ENCODE measurements at places on chromosomes 6 and 20.

DNA sequence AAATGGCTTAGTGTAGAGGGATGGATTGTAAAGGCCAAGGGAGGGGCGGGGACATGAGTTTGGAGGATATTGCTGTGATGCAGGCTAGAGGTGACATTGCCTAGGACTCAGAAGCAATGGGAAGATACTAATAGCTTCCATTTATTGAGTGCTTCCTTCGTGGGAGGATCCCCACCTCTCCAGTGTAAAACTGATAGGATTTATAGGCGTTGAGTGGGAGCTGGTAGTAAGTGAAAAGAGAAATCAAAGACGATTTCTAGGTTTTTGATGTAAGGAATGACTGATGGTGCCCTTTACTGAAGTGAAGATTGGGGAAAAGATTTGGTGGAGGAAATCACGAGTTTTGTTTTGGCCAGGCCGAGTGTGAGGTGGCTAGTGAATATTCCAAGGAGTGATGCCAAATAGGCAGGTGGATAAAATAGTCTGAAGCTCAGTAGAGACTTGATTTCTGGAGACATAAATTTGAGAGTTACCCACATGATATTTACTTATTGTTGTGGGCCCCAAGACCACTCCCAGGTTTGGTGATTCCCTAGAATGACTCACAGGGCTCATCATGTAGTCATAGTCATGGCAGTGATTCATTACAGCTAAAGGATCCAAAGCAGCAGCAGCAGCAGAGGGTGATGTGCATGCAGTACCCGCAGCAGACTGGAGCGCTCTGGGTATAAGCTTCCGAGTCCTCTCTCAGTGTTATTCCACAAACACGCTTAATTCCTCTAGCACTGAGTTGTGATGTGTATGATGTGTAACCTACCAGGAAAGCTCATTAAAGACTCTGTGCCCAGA lies 10.2 kb downstream of the RPRD1B start:
- no peak for DNase-seq

DNA sequence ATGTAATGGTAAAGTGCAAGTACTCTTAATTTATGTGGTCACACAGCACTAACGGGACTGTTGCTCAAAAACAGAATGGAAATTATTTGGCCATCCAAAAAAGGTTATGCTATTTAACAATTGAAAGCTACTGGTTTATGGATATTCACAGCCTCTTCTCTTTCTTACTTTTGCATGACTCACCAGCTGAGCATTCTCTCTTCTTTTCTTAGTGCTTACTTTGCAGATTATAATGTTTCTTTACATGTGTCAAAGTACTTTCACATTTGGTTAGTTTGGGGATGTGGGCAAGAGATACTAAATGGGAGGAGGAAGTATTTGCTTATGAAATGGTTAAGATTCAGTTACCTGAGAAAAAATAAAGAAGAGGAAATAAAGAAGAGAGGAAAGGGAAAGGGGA lies 610.5 kb downstream of the HTR1B start:
- no peak for DNase-seq

DNA sequence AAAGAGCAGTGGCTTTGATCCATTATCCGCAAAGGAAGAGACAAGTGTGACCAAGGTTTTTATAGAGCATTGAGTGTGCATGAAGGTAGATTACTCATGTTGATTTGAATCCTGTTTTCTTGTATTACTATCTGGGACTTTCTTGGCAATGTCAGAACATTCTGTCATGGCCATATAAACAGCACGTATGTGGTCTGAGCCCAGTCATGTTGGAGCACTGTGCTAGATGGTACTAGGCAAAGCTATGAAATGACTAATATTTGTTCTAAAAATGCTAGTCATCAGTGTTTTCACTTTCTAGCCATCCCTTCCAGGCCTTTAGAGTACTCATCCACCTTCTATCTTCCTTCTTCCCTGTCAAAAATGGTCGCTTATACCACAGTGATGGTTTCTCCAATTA lies 278.6 kb upstream of the FLRT3 start:
- DNase-seq = no peak

GRCh38 chr6:15839969-15840541 lies 177.2 kb upstream of the DTNBP1 start:
- DNase-seq = no peak

- no peak for DNase-seq
Observed at GRCh38 chr6:136893187-136893586, 28.9 kb upstream of the SLC35D3 start.

DNA sequence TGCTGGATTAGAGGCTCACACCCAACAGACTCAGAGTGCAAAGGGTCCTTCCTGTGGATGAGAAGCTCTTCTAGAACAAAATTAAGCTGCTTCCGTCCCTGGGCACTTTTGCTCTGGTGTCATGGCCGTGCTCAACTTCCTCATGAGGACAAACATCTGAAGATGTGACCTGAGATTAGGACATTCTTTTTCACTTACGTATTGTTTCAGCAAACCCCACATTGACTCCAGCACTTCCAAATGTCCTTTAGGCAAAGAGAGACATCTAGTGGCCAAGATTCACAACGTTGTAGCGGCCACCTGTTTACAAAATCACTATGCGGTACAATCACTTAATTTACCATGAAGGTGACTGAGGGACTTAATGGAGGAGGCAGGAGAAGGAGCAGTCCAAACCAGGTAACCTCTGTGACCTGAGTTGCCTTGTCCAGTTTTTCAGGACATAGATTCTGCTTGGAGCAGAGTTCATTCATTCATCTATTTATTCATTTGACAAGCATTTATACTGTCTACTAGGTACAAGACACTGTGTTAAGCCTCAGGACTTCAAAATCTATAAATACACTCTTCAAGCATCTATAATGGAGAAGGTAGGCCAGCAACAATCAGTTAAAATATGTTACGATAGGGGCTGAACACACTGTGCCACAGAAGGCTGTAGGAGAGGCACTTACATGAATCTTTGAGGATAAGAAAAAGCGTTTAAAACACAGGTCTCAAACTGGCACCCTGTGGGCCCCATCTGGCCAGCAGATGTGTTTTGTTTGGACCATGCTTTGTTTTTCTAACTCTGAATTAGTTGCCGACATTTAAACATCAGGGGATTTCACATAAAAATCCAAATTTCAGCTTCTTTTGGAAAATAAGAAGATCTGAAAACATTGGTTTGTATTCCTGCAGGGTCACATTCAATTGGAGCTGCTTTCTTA lies 5.6 kb upstream of the ADGRF1 start:
- DNase-seq = no peak

- no peak for DNase-seq
Observed at GRCh38 chr6:158031381-158032353, 50.0 kb downstream of the SYNJ2 start.

- DNase-seq = no peak
Observed at GRCh38 chr6:158283304-158283980, 28.8 kb upstream of the TULP4 start.

- DNase-seq = no peak
Observed at GRCh38 chr20:1783245-1783644, 112.0 kb upstream of the SIRPA start.

DNA sequence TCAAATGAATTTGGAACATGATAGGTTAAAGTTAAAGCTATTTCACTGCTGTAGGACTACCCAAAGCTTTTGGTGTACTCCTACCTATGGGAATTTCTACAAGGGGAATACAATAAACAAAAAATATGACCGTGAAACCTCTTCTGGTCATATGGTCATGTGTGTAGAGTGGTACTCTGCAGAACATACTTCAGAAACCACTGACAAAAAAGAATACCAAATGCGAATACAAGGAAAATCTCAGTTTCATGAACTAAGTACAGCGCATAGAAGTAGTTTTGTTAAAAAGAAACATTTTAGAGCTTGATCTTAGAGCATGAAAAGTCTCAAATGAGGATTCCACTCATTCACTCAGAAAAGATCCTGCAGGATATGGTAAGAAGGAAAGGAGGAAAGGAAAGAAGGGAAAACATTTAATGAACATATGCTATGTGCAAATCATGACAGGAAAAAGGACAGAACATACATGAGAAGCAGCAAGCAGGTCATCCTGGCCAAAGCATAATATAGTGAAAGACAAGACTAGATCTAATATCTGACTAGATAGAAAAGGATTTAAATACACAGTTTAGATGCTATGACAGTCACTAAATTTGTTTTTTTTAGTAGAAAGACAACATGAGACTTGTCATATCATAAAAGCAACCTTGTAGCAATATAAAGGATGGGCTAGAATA lies 36.5 kb downstream of the SNX14 start:
- DNase-seq = no peak

GRCh38 chr20:61600016-61600415 lies 348.0 kb downstream of the CDH4 start:
- DNase-seq = no peak
